ENCODE measurements at places on chromosomes 1 and 21. TPM values are rescaled to one million over a fixed set of nuclear protein-coding genes. Genes with fewer than 3 reads are reported as not detected.

GRCh38 chr1:168506204-168506819 is 37.5 kb downstream of the XCL2 start:
- no peak overlapping the region for H3K27ac ChIP-seq
- no peaks in the 10 kb centered on the region for H3K4me1 ChIP-seq
- H3K36me3 ChIP-seq, result no peaks in the 10 kb centered on the region
- DNase-seq, result no peak
- no peaks in the 10 kb centered on the region for H3K27me3 ChIP-seq

DNA sequence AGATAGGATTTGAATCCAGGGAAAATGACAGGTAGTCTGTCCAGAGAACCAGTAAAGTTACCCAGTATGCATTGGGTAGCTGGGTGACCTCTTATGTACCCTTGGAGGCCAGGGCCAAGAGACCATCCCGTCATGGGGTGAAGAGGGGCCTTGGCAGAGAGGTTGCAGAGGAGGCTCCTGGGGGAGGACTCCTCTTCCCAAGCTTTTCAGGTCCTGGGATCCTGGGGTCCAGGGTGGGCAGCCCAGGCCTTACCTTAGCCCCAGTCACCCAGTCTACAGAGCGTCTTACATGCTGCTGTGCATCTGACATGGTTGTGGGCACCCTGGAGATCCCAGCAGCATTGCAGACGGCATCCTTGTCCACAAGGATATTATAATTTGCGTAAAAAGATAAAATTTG is 14.0 kb downstream of the PMF1 start:
- H3K36me3 ChIP-seq, result no peaks in the 10 kb centered on the region
- no peaks in the 10 kb centered on the region for H3K27me3 ChIP-seq
- no peak overlapping the region for H3K4me3 ChIP-seq
- no peak overlapping the region for H3K27ac ChIP-seq
- no peak for DNase-seq
- H3K4me1 ChIP-seq, result peaks cover 10% of the 10 kb centered on the region

DNA sequence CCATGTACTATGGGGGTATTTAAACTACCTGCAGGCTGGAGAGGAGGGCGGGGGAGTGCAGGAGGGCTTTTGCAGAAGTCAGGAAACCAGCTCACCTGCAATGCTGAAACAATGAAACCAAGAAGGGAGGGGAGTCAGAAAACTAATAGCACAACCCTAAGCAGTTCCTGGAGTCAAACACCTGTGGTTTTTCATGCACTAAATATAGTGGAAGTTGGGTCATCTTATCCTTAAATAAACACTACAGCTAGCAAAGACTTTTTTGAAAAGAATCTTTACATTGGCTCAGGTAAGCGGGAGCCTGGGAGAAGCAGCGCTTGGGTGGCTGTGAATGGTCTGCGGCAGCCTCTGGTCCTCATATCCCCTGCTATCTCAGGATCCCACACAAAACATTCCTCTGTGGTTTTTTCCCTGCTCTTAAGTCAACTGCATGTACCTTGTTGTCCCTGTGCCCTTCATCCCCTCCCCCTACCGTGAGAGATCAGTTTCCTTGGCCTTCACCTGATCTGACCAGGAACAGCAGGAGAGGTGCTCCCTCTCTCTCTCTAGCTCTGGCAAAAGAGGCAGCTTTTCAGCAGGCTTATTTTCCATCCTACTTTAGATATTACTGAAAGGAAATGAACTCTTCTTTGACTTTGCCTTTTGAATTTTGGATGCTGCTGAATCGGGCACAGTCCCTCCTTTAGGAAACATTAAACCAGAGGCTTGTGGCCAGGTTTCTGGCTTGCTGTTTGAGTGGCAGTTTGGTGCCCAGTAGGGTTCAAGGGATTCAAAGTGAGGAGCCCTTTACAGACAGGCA is 26.6 kb downstream of the TENT5C start:
- H3K36me3 ChIP-seq, result no peaks in the 10 kb centered on the region
- peak overlapping the region; percentile 11 for H3K27ac ChIP-seq
- no peak overlapping the region for H3K4me3 ChIP-seq
- H3K27me3 ChIP-seq, result no peaks in the 10 kb centered on the region
- peaks cover 3% of the 10 kb centered on the region for H3K4me1 ChIP-seq

DNA sequence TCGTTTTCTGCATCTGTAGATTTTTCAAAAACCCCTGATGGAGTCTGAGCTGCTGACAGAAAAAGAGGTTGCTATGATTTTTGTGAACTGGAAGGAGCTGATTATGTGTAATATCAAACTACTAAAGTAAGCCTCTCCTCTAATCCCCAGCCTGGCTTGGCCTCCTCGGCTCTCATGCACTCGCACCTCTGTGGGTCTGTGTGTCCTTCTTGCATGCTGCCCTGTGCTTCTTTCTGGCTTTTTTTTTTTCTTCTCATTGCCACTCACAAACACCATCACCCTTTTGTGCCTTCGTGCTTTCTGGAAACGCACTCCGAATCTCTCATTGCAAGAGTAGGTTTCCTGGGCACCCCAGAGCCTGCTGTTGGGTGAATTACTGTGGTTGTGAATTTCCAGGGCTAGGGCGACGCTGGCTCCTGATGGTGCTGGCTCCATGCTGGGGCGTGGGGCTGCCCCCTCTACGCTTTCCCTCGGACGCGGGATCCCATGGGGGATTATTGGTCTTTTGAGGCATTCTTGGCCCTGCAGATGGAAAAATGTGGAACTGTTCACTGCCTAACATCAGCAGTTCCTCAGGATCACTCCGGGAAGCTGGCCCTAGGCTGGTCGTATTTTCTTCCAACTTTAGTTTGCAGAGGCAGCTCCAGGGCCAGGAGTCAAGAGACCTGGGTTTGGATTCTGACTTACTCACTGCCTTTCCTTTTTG is 56.8 kb downstream of the ATP5PO start:
- no peaks in the 10 kb centered on the region for H3K4me1 ChIP-seq
- no peaks in the 10 kb centered on the region for H3K27me3 ChIP-seq
- no peak overlapping the region for H3K27ac ChIP-seq
- H3K4me3 ChIP-seq, result no peak overlapping the region
- DNase-seq, result no peak
- no peaks in the 10 kb centered on the region for H3K36me3 ChIP-seq

DNA sequence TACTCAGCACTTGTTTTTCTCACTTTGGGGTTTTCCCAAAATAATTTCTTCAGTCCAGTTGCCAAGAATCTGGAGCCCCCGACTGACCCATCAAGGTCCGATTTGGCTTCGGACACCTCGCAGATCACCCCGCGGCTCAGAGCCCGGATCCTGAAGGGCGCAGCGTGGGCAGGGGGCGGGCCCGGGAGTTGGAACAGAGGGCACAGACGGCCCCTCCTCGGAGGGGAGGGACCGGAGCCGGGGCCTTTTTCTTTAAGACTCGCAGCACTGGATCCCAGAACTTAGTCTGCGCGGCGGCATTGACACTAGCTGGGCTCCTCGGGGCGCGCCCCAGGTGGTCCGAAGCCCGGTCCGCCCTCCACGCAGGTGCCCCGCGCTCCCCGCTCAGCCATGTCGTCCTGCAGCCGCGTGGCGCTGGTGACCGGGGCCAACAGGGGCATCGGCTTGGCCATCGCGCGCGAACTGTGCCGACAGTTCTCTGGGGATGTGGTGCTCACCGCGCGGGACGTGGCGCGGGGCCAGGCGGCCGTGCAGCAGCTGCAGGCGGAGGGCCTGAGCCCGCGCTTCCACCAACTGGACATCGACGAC is at the start of gene CBR3:
Gene CBR3, plus strand, starts transcription at position 277 of the 588 bp plus-strand sequence. Its CDS starts 114 bp downstream, at position 391.
- H3K36me3 ChIP-seq, result no peaks in the 10 kb centered on the region
- no peaks in the 10 kb centered on the region for H3K27me3 ChIP-seq
- peak within 1 kb of the TSS; percentile 87 for H3K27ac ChIP-seq

DNA sequence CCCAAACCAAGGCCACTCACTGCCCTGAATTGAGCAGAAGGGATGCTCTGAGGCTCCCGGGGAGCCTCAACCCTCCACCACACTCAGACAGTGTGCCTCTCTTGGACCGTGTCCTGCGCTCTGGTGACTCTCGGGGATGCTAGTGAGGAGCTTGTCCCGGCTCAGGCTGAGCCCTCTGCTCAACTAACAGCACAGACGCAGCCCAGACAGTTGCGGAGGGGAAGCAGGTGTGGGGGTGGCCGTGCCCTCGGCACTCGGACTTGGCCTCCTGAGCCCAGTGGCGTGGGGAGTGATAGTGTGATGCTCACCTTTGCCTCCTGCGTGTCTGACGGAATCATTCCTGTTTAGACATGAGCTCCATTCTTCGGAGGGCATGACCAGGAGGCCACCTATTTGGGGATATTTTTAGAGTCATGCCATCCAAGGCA is 15.4 kb upstream of the SLC19A1 start:
- H3K4me1 ChIP-seq, result no peaks in the 10 kb centered on the region
- no peaks in the 10 kb centered on the region for H3K36me3 ChIP-seq
- H3K27me3 ChIP-seq, result no peaks in the 10 kb centered on the region
- DNase-seq, result no peak
- H3K27ac ChIP-seq, result no peak overlapping the region

DNA sequence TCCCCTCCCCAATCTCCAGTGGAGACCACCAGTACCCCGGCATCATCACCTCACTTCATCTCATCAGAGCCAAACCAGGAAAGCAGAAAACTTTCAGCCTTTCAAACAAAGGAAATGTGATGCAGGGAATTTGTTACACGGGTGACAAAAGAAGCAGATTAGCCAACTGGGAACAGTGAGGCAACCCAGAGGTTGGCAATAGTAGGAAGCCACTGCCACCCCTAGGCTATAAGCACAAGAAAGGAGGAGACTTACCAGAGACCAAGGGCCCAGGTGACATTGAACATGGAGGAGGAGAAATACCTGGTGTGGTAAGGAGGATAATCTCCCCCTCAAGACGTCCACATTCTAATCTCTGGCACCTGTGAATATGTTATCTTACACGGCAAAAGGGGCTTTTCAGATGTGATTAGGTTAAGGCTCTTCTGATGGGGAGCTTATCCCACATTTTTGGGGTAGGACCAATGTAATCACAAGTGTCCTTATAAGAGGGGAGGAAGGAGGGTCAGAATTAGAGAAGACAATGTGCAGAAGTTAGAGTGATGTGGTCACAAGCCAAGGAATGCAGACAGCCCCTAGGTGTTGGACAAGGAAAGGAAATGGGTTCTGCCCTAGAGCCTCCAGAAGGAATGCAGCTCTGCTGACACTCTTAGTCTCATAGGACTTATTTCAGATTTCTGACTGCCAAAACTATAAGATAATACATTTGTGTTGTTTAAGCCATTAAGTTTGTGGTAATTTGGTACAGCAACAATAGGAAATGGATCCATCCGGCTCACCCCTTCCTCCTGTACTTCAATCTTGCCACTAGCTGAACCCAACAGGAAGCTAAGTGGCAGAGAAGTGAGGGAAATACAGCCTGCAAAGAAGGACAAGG is 83.6 kb upstream of the VAV3 start:
- peaks cover 14% of the 10 kb centered on the region for H3K4me1 ChIP-seq
- DNase-seq, result no peak
- no peaks in the 10 kb centered on the region for H3K27me3 ChIP-seq
- peak overlapping the region; percentile 82 for H3K27ac ChIP-seq
- no peak overlapping the region for H3K4me3 ChIP-seq

GRCh38 chr1:81201779-81202178 is 599.0 kb upstream of the ADGRL2 start:
- no peaks in the 10 kb centered on the region for H3K36me3 ChIP-seq
- no peak for DNase-seq
- no peaks in the 10 kb centered on the region for H3K4me1 ChIP-seq
- no peak overlapping the region for H3K27ac ChIP-seq
- H3K27me3 ChIP-seq, result no peaks in the 10 kb centered on the region
- H3K4me3 ChIP-seq, result no peak overlapping the region

DNA sequence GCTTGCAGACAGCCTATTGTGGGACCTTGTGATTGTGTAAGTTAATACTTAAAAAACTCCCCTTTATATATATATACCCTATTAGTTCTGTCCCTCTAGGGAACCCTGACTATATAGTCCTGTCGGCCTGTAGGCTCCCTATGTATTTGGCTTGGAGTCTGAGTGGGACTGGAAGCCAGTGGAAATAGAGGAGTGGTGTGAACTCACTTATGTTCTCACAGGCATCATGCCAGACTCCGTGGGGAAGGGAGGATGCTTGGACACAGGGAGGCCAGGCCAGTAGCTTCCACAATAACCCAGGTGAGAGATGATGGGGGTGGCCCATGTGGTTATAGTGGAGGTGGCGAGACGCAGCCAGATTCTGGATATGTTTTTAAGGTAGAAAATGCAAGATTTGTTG is 136.7 kb upstream of the SYT6 start:
- H3K27ac ChIP-seq, result no peak overlapping the region
- H3K36me3 ChIP-seq, result no peaks in the 10 kb centered on the region
- H3K4me3 ChIP-seq, result no peak overlapping the region
- no peaks in the 10 kb centered on the region for H3K4me1 ChIP-seq
- no peak for DNase-seq
- no peaks in the 10 kb centered on the region for H3K27me3 ChIP-seq

DNA sequence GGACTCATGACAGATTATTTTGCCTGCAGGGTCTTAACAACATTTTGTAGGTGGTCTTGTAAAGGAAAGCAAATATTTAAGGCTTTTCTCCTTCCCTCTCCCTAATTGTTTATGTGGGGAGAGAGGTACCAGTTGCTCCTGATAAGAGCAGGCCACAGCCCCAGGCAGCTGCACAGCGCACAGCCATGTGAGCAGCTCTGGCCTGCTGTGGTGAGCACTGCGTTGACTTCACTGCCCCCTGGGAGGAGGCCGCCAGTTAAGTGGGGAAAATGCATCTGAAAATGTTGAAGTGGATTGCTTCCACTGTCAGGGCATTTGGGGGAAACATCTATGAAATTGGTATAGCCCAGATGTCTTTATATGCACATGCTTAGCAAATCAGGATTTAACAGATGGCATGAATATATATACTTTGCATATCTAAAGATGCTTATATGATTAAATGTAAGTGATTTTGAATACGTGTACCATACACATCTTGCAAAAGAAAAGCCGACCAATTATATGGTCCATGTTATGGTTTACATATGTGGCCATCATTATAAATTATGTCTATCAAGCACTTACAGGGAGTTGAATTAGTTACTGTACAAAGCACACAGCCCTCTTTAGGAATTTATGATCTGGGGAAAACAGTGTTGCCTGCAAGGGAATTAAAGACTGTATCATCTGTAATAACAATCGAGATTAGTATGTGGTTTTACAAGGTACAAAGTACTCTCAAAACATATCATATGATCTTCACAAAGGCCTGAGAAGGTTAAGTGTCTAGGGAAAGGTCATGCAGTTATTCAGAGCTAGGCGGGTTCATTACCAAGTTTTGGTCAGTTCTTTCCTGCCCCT is 132.1 kb downstream of the RHOU start:
- DNase-seq, result no peak
- no peaks in the 10 kb centered on the region for H3K36me3 ChIP-seq
- H3K4me1 ChIP-seq, result peaks cover 8% of the 10 kb centered on the region
- H3K27ac ChIP-seq, result no peak overlapping the region

DNA sequence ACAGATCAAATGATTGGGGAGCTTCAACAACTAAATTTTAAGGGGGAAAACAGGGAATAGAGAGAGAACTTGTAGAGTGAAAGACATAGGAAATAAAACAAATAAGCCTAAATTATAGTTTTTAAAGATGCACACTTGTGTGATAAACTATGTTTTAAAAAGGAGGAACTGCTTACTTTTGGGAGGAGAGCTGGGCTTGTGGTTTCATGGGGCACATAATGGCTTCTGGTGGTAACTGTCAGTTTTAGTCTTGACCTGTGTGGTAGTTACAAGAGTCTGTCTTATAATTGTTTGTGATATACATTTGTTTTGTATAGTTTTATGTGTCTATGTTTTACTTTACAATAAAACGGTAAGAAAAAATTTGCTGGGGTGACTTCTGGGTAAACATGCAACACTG is 165.3 kb downstream of the COL24A1 start:
- no peaks in the 10 kb centered on the region for H3K27me3 ChIP-seq
- no peak overlapping the region for H3K4me3 ChIP-seq
- H3K27ac ChIP-seq, result no peak overlapping the region
- H3K36me3 ChIP-seq, result no peaks in the 10 kb centered on the region
- no peaks in the 10 kb centered on the region for H3K4me1 ChIP-seq
- no peak for DNase-seq

Gene AUNIP
- 0.97 TPM for total RNA-seq

Gene AGBL4
- total RNA-seq, result 0.32 TPM

Gene CFAP45
- 1.1 TPM for total RNA-seq

Gene RAB3B
- 0.05 TPM for total RNA-seq

Gene MPL
- total RNA-seq, result 0.24 TPM

Gene RNF223
- 1.2 TPM for total RNA-seq

Gene RBM34
- 52.2 TPM for total RNA-seq

All from left lung (tissue), 14 donors.